Activated B cell treated with CpG ODN at 0.5 μM for 24 hours (primary cell): ENCODE measurements at places on chromosomes 6 and 20. TPM values are rescaled to one million over a fixed set of nuclear protein-coding genes. Genes with fewer than 3 reads are reported as not detected.

GRCh38 chr6:160300076-160300695, 41.6 kb upstream of the SLC22A2 start:
- DNase-seq: no peak

- no peak for DNase-seq
Measured at GRCh38 chr6:43766500-43766853, 3.5 kb upstream of the VEGFA start.

DNA sequence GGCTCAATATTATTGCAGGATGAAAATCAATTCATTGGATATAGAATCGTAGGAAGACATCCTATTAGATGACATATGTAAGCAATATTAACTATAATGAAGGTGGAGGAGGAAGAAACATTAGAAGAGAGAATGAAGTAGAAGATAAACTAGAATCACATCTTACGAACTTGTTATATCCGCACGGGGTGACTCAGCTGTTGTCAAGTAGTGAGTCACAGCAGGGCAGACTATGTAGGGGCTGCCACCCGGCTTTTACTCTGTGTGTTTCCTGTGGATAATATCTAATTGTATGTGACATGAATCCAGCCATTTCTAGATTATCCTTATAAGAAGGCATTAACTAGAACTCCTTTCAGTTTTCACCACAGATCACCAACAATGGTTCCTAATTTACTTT, 520.2 kb downstream of the DOK5 start:
- no peak for DNase-seq

DNA sequence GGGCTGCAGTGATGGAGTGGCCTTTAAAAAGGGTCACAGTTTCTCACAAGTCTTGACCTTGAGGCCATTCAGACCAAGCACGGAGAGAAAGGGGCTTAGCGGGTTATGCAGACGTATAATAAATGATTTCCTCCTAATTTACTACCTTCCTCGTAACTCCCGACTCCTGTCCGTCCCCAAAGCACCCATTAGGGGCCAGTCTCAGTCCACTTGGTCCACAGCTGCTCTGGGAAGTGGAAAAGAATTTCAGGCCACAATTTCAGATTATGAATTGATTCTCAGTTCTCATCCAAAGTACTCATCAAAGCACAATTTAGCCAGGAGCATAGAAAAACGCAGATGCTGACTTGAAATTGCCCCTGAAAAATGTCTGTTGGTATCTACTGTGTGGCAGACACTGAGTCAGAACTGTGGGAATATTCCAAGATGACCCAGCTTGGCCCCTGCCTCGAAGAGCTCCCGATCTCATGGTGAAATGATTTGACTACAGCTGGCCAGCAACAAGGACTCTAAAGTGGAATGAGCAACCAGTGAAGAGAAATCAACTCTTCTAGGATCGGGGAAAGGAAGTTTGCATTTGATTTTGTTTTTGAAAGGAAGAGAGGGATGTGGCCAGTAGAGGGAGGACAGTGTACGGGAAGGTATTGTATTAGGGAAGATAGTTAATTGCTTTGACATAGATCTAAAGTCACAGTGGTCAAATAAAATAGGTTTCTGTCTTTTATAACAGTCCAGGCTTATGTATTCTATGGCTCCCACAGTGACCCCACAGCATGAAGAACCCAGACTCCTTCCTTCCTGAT, 15.2 kb upstream of the STK35 start:
- DNase-seq: no peak

DNA sequence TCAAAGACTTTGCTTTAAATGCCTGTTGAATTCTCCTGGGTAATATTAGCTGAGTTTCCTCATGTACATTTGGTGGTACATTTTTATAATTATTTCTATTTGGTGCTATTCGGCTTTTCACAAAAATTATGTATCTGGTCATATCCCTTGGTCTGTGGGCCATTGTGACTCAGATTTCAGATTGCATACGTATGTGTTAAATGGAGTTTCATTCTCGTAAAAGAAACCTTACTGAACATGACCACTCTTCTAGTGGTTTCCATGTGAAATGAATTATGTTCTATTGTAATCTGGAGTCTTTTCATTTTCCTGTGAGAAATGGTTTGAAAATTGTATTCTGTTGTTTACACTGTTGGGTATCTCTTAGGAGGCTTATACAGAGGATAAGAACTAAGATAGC, 386.2 kb upstream of the FLRT3 start:
- no peak for DNase-seq

The LAMA4 gene
- not detected in 2 replicates for total RNA-seq

The HLA-F gene
- total RNA-seq: 726 and 736 TPM in 2 replicates
